Dermis blood vessel endothelial cell (primary cell): ENCODE measurements at places on chromosomes 13 and 19. TPM values are rescaled to one million over a fixed set of nuclear protein-coding genes. Genes with fewer than 3 reads are reported as not detected.

DNA sequence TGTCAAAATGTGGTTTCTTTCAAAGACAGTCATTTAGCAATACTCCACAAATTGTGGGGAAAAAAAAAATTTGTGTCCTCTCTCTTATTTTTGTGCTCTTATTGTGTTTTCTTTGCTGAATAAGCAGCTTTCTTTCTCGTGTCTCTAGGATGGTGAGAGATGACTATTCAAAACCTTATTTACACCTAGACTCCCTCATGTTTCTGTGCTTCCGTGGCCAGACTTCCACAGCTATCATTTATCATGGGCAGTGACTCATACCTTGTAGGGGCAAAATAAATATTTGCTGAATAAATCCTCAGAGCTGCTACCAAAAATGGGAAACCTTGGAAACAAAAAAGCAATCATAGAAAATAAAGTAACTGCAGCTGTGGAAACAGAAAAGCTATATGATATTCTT is 204.9 kb upstream of the MIR17HG start:
- DNase-seq, result no peak

ZNF146 gene
- 123 and 131 TPM in 2 replicates for total RNA-seq

GRCh38 chr13:45751885-45752284 is 49.8 kb downstream of the CBY2 start:
- no peak for DNase-seq

DNA sequence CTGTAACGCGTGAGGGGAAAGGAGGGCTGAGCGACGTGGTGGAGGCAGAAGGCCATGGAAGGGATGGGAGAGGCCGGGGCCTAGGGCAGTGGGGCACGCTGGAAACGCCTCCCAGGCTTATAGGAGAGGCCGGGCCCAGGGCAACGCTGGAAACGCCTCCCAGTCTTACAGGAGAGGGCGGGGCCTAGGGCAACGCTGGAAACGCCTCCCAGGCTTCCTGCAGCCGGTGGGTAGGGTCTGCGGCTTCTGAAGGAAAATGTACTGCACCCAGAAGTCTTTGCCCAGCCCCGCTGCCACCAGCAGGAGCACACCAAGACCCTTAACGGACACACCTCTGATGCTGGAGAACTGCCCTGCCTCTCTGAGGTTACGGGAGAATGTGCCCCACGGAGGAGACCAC is 9.1 kb downstream of the CACTIN start:
- no peak for DNase-seq

PIN1 gene
- 99.4 and 127 TPM in 2 replicates for total RNA-seq

- peak; percentile 37 for DNase-seq
Measured at GRCh38 chr13:33057019-33057780, 41.0 kb downstream of the KL start.

GRCh38 chr13:75341028-75341427 is 140.9 kb downstream of the TBC1D4 start:
- no peak for DNase-seq

LAIR1 gene
- total RNA-seq, result not detected in 2 replicates

SLC25A41 gene
- total RNA-seq, result 0.05 TPM in 1 of 2 replicates, not detected in the other

DNA sequence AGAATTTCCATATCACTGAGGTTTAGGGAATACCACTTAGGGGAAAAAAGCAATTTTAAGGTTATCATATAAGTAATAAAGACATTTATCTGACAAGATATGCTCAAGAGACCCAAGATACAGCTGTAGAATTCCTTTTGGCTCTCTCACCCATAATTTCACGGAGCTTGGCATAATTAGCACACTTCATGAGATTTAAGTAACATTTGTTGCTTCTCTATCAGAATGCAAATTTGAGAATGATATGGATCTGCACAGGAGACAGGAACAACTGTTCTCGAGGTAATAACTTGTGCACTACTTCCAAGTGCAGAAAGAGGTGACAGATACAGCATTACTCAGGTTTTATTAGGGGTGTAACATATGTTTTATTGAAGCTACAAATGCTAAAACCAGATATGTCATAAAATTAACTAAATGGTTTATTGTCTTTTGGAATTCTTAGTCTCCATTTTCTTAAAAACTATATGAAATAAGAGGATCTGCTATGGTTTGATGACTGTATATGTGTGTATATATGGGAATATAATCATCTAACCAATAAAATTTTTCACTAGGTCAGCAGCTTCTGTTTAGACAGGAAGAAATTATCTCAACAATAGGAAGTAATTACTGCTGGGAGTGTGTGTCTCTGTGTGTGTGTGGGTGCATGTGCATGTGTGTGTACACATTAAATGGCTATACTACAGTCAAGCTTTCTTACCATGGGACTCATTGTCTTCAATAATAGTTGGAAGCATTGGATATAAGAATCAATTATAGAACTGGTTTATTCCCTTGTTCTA is 401.3 kb downstream of the PCDH17 start:
- DNase-seq, result no peak

DNA sequence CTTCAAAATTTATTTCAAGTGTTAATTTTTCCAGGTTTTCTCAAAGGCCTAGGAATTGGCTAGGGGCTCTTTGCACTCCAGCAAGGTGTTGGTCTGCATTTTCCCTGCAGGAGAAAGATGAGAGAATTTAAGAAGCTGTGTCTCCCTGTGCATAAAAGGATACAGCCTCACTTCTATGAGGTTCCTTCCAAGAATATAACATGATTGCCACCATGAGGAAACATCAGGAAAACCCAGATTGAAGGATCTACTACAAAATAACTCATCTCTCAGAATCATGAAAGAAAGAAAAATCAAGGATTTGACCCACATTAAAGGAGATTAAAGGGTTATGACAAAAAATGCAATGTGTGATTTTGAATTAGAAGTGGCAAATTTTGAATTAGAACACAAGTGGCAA is 69.9 kb downstream of the RUBCNL start:
- DNase-seq, result no peak

MAG gene
- not detected in 2 replicates for total RNA-seq

DNA sequence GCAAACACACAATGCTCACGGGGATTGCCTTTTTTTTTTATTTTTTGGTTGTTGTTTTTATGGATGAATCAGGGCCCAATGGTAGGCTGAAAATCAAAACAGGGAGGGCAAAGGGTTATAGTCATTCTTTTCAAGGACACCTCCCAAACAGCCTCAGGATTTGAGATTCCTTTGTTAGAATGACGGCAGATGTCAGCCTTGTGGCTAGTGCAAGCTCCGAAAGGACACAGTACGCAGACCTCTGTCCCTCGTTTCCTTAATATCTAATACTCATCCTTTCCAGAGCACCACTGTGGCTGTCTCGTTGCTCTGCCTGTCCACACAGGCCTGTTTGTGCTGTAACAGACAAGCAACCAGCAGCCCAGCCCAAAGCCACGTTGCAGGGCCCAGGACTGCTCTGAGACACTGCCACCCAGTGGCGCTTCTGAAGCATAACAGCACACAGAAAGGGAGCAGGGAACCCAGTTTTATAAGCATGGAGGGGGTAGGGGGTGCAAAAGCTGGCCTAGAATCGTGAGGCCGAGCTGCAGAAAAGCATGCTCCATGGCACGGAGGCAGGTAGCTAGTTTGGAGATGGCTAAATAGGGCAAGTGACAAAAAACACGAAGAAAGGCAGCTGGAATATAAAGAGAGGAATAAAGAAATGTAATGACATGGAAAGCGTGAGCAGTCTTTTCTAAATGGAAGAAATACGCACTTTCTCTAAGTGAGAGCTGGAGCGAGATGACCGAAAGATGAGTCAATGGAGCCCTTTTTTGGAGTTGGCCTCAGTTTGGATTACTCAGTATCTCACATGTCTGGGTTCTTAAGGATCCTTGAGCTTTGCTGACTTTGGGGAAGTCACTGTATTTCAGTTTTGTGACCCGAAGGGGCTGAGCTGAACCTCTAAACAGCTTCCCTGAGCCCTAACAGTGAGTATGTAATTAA is 40.7 kb upstream of the MEDAG start:
- DNase-seq, result peak; percentile 94

DNA sequence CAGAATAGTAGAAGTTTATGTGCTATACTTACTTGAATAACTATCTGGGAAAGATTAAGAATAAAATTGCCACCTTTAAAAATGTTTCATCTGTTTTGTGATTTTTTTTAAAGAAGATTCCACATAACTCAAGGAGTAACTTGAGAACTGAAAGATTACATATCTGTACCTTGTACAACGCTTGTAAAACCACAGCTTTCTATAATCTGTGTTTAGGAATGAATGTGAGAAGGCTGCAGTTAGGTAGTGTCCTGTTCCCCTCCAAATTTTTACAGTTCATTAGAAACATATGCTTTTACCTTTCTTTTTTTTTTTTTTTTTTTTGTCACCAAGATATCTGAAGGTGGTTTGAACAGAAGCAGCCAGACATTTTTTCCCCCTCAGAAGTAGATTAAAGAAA is 312.8 kb upstream of the GPC6 start:
- no peak for DNase-seq

DNA sequence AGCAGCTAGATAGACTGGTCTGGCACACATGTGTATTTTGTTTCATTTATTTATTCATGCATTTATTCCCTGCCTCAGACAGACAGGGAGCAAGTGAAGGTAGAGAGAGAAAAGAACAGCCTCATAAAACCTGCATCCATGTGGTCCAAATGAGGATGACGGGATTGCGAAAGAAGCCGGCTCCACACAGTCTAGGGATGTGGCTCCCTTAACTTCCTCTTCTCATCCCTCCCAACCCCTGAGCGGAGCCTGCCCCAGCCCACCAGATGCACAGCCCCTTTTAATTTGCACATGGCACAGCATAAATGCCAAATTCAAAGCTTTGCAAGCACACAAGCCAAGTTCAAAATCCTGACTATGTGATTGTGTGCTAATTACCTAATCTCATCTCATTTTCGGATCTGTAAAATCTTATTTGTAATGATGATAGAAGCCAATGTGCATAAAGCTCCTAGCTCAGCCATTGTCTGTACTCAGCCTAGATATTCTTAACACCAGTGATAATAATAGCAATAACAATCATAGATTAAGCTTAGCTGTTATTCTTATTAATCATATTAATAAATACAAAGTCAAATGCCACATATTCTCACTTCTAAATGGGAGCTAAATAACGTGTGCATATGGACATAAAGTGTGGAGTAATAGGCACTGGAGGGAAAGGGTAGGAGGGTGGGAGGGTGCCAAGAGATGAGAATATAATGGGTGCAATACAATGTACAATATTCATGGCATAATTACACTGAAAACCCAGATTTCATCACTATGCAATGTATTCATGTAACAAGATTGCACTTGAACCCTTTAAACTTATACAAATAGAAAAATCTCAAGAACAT is 156.3 kb downstream of the DCT start:
- DNase-seq, result no peak

- no peak for DNase-seq
Measured at GRCh38 chr19:8036434-8037099, 16.0 kb upstream of the CCL25 start.

- no peak for DNase-seq
Measured at GRCh38 chr13:99654076-99654475, 152.8 kb downstream of the TM9SF2 start.

KLK4 gene
- total RNA-seq, result not detected in 2 replicates

DNA sequence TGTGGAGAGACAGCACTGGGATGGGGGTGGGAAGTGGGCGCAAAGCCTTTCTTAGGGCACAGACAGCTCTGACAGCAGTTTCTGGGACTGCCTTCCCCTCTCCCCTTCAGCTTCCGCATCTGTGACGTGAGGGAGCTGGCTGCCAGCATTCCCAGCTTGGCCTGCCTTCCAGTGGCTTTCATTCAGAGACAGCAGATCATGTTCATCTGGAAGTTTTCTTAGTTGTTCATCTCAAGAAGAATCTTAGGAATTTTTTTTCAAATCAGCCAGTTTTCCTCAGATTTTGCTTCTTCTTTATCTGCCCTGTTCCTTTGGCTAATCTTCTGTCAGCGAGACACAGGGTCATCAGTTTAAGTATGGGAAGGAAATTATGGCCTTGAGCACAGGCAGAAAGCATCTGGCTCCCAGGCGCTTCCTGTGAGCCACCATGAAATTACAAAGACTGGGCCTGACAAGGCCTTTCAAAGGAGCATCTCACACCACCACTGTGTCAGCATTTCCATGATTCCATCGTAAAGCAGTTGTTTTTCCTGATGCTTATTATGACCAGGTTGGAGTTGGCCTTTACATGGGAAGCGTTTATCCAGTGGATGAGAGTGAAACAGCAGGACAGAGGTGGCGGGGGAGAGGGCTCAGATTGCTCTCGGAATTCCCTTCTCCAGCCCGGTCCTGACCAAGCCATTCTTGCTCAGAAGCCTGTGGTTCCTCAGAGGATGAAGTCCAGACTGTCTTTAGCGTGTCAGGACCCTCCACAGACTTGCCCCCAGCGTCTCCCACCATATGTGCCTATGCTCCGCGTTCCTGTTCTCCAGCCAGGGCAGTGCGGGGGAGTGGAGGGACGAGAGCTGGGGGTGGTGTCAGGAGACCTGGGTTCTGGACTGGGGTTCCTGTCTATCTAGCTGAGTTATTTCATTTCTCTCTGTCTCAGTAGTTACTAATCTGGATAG is 43.6 kb downstream of the ARHGAP35 start:
- peak; percentile 76 for DNase-seq

- no peak for DNase-seq
Measured at GRCh38 chr13:30600496-30600895, 17.2 kb upstream of the USPL1 start.

- no peak for DNase-seq
Measured at GRCh38 chr19:11337080-11337479, 2.4 kb downstream of the RAB3D start.

- no peak for DNase-seq
Measured at GRCh38 chr13:26967119-26968038, 204.2 kb downstream of the USP12 start.

DNA sequence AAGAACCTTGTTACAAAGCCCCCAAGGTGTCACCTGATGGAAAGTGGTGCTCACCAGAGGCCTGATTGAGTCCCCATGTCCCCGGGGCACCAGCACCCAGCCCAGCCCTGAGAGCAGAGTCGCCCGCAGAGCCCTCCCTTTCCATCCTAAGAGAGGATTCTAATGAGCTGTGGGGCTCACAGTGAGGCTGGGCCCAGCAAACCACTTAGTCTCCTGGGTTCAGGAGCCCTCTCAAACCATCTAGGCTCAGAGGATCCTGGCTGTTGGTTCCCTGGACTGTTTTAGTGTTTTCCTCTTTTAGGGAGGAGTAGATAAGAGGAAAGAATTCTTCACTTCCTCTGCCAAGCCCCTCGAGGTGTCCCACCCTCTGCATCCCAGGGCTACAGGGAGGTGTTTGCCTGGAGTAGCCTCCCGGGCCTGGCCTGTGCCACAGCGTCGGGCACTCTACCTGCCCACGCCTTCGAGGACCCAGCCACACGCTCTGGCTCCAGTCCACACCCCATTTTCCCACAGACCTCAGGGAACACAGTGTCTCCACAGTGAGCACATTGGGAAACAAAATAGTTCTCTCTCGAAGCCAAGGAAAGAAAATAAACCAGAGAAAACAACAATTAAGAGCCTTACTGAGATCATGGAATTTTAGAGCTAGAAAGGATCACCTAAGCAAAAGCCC is 34.4 kb downstream of the DHRS12 start:
- DNase-seq, result no peak

MAMSTR gene
- total RNA-seq, result 0.09 and 0.51 TPM in 2 replicates

GRCh38 chr13:23488442-23488841 is 54.9 kb upstream of the SACS start:
- DNase-seq, result peak; percentile 21

NDUFA7 gene
- total RNA-seq, result 10.2 and 11.7 TPM in 2 replicates

DNA sequence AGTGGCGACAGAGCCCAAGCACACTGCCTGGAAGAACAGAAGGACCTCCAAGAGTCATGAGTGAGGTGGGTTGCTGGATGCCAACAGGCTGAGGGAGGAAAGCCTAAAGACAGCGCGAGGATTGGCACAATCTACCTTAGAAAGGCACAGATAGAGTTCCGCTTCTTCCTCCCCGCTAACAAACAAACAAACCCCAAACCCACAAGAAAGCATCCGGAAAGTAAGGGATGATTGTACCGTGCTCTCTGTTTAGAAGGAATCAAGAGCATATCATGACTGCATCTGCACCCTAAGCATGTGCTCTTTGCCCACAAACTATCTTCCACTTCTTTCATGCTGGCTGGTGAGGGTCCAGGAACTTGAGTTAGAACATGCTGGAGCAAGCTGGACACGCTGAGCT is 233.0 kb upstream of the KLF12 start:
- DNase-seq, result no peak
